ENCODE measurements at places on chromosomes 13 and 19. TPM values are rescaled to one million over a fixed set of nuclear protein-coding genes. Genes with fewer than 3 reads are reported as not detected.

ZNF100 gene
- total RNA-seq: 5.9 TPM

ZNF880 gene
- 50.1 TPM for total RNA-seq

FBXO46 gene
- 9.0 TPM for total RNA-seq

PNMA8A gene
- total RNA-seq: 89.0 TPM

FGF9 gene
- 2.4 TPM for total RNA-seq

RANBP3 gene
- 50.3 TPM for total RNA-seq

LRP3 gene
- total RNA-seq: 34.2 TPM

Data from myocyte (in vitro differentiated cells).